Ascending aorta (tissue), 2 donors: ENCODE measurements at places on chromosomes 4 and X.

DNA sequence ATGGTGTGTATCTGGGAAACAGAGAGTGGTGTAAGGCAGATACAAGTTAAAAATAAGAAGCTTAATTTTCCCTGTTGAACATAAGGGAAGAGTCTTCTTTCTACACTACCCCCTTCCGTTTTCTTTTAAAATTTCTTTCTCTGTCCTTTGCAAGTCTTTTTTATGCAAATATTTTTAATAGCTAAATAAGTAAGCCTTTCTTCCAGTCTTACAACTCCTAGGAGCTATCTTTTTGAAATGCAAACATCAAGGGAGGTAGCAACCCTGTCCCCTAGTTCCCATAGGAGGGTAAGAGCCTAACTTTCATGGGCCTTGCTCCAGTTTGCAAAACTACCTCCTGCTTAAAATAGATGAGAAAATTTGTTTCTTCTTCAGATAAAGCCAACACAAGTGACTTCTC, 121.5 kb downstream of the MBNL3 start:
- no peak overlapping the region for H3K27ac ChIP-seq
- no peaks in the 10 kb centered on the region for H3K27me3 ChIP-seq
- DNase-seq, result no peak
- no peaks in the 10 kb centered on the region for H3K36me3 ChIP-seq
- no peak overlapping the region for H3K4me3 ChIP-seq

DNA sequence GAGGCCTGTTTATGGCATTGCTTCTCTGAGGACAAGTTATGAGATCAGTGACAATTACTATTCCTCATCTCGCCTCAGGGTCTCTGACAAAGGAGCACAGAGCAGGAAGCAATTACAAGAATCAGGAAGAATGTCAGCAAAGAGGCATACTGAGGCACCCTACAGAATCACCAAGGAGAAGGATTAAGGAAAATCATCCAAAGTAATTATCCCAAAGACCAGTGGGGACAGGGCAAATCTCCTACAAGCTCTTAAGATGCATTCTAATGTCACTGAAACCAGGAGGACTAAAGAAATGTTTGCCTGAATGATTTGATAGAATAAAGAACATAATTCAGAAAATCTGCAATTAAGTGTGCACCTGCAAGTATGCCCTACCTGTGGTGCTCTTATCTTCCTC, 206.2 kb downstream of the RCHY1 start:
- H3K4me3 ChIP-seq, result no peak overlapping the region
- no peaks in the 10 kb centered on the region for H3K36me3 ChIP-seq
- H3K27ac ChIP-seq, result no peak overlapping the region
- no peaks in the 10 kb centered on the region for H3K27me3 ChIP-seq
- no peak for DNase-seq
- H3K4me1 ChIP-seq, result no peaks in the 10 kb centered on the region

DNA sequence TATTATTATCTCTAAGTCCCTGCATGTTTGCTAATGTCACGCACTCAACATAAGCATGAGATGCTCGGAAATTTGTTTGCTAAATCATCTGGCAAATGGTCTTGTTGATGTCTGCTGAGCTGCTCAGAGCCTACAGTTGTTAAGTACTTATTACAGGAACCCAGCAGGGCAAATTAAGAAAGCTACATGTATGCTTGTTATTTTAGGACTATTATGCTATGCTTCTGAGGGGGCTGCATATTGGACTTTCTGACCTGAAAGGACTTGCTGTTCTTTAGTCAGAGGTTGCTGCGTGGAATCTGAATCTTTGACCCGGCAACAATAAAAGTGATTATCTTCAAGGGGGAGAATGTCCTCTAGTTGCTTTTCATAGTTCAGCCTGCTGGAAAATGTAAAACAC, 36.3 kb upstream of the TENM3 start:
- H3K27me3 ChIP-seq, result no peaks in the 10 kb centered on the region
- H3K27ac ChIP-seq, result no peak overlapping the region
- H3K4me1 ChIP-seq, result no peaks in the 10 kb centered on the region
- no peak overlapping the region for H3K4me3 ChIP-seq
- no peaks in the 10 kb centered on the region for H3K36me3 ChIP-seq
- no peak for DNase-seq

DNA sequence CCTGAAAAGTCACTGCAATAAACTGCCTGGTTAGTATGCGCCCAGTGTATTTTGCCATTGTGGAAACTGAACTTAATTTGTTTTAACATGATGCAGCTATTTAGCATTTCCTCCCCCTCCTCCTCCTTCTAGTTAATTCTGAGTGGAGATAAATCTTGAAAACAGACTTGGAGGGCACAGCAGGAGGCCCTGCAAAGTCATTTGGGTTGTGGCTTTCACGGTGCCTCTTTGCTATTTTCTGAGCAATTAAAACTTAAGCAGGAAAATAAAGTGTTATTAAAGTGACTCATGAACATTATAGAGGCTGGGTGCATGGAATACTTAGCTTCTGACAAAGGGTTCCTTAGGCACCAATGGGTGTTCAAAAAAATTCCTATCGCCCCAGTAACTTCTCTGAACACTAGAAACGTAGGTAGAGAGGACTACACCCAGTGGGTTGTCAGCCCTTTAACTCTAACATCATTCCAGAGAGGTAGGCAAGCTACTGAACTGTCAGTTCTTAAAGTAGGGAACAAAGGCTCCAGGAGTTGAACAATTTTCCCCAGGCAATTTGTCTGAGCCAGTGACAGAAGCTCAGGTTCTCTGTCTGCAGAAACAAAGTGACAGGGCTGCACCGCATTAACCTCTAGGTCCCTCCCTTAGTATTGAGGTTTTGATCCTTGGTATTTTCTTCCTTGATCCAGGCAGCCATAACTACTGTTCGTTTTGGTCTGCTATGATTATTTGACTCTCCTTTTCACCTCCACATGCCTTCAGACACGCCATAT, 158.3 kb upstream of the KIT start:
- no peaks in the 10 kb centered on the region for H3K27me3 ChIP-seq
- no peaks in the 10 kb centered on the region for H3K4me1 ChIP-seq
- no peaks in the 10 kb centered on the region for H3K36me3 ChIP-seq
- H3K4me3 ChIP-seq, result no peak overlapping the region
